Parietal lobe (tissue), 2 donors: ENCODE measurements at places on chromosomes 2 and 18. TPM values are rescaled to one million over a fixed set of nuclear protein-coding genes. Genes with fewer than 3 reads are reported as not detected.

Gene ZNF521
- total RNA-seq = 20.0 TPM

Gene DIPK1C
- 7.8 TPM for total RNA-seq

Gene IL37
- not detected for total RNA-seq

Gene ABCG5
- not detected for total RNA-seq

Gene TBR1
- 132 TPM for total RNA-seq

Gene NAT8
- total RNA-seq = not detected

Gene SPAST
- total RNA-seq = 204 TPM

Gene HES6
- 94.5 TPM for total RNA-seq

Gene VWA3B
- total RNA-seq = 1.3 TPM

Gene PROM2
- total RNA-seq = 9.4 TPM

Gene RGPD4
- not detected for total RNA-seq

Gene FAM124B
- total RNA-seq = 6.9 TPM

Gene HOXD13
- total RNA-seq = not detected

Gene GRP
- total RNA-seq = 18.5 TPM

Gene MYO5B
- 39.4 TPM for total RNA-seq

Gene PCARE
- not detected for total RNA-seq

Gene ZSWIM2
- 0.63 TPM for total RNA-seq

Gene CEP192
- 79.8 TPM for total RNA-seq

Gene SIGLEC15
- not detected for total RNA-seq

Gene TMEM247
- total RNA-seq = not detected

Gene STEAP3
- not detected for total RNA-seq

Gene G6PC2
- total RNA-seq = not detected

Gene VSNL1
- 19.7 TPM for total RNA-seq

Gene SNTG2
- total RNA-seq = 8.5 TPM

Gene C2orf78
- not detected for total RNA-seq

Gene ANKRD29
- total RNA-seq = 5.3 TPM

Gene MTCL1
- total RNA-seq = 61.0 TPM

Gene ALLC
- not detected for total RNA-seq

Gene CROCC2
- total RNA-seq = under 0.01 TPM

Gene KCNJ3
- total RNA-seq = 15.7 TPM

Gene ASXL3
- 123 TPM for total RNA-seq

Gene CDK15
- total RNA-seq = not detected

Gene SERPINB11
- not detected for total RNA-seq

Gene DYNAP
- total RNA-seq = not detected

Gene POMC
- 2.8 TPM for total RNA-seq

Gene AGFG1
- 110 TPM for total RNA-seq

Gene HNMT
- 54.1 TPM for total RNA-seq

Gene CNDP1
- total RNA-seq = 1.9 TPM

Gene MAP3K19
- 1.6 TPM for total RNA-seq

Gene NR4A2
- 12.2 TPM for total RNA-seq

Gene CTAGE1
- total RNA-seq = not detected

Gene ACMSD
- not detected for total RNA-seq

Gene IL36A
- total RNA-seq = not detected

Gene UGT1A8
- total RNA-seq = not detected

Gene LYPD1
- total RNA-seq = 25.4 TPM

Gene PSD4
- total RNA-seq = 5.3 TPM

Gene RAPGEF4
- total RNA-seq = 27.5 TPM
